Upper lobe of left lung (tissue), 6 donors: ENCODE measurements at places on chromosomes 11 and 22. TPM values are rescaled to one million over a fixed set of nuclear protein-coding genes. Genes with fewer than 3 reads are reported as not detected.

Gene SPON1
- total RNA-seq: 18.7 TPM

GRCh38 chr11:75204012-75204674 lies 36.4 kb upstream of the TPBGL start:
- DNase-seq: no peak

GRCh38 chr11:130721736-130722135 lies 194.5 kb downstream of the SNX19 start:
- DNase-seq: no peak

Gene VWCE
- total RNA-seq: 0.44 TPM

DNA sequence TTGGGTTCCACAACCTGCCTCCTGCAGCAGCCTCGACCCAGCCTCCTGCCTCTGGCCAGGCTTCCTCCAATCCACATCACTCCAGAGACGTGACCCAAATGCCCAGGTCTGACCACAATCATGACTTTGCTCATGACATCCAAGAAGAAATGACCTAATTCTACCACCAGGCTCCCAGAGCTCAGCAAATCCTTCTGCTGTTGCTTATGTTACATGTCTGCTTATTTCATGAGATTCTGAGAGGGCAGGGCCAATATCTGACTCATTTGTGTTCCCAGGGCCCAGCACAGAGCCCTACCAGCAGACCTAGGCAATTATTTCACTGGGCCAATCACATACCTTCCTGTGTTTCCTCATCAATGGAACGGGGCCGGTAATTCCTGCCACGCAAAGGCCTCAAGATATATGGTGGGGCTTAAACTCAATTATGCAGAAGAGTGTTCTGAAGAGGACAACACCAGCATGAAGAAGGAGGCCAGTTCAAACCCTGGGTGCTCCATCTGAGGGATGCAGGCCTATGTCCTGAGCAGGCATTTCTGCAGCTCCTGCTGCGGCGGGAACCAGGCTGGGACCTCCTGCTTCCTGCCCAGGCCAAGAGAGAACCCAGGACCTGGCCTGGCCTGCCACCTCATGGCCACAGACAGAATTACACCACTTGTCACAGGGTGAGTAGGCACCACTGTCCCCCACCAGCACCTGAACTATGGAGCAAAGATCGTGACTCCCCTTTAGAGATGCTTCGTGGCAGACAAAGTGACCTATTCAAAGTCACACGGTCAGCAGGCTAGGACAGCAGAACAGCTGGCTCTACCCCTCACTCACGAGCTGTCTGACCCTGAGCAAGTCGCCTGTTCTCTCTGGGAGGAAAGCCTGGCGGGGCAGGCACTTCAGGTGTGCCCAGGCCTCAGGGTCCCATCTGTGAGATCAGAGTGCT lies 5.9 kb downstream of the CENPM start:
- no peak for DNase-seq

DNA sequence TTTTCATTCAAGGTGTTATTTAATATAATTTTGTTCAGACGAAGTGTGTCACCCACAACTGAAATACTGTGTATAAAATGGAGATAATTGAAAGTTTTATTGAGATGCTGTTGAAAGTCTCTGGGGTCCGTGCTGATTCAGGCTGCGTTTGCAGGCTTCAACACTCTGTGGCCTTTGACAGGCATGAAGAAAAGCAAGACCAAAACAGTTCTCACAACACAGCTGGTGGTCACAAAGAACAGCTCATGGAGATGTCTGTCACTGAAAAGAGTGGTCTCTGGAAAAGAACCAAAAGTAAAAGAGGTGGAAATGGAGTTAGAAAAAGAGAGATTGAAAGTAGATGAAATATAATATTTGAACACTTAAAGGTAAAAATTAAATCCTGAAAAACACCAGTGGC lies 9.8 kb upstream of the MPPED2 start:
- no peak for DNase-seq

DNA sequence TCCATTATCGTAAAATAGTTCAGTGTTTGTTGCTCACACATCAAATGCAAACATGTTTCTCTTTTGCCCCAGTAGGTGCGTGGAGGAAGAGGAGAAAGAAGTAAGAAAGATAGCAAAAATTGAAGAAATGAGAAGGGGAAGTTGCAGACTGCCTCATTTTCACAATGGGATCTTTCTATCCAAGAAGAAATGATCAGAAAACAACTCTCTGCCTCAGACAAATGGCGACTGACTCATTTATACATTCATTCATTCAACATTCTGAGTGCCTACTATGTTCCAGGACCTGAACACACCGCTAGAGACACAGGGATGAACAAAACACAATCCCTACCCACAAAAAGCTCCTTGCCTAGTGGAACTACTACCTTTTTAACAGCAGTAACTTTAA lies 367 bp downstream of the HPS5 start:
- no peak for DNase-seq

DNA sequence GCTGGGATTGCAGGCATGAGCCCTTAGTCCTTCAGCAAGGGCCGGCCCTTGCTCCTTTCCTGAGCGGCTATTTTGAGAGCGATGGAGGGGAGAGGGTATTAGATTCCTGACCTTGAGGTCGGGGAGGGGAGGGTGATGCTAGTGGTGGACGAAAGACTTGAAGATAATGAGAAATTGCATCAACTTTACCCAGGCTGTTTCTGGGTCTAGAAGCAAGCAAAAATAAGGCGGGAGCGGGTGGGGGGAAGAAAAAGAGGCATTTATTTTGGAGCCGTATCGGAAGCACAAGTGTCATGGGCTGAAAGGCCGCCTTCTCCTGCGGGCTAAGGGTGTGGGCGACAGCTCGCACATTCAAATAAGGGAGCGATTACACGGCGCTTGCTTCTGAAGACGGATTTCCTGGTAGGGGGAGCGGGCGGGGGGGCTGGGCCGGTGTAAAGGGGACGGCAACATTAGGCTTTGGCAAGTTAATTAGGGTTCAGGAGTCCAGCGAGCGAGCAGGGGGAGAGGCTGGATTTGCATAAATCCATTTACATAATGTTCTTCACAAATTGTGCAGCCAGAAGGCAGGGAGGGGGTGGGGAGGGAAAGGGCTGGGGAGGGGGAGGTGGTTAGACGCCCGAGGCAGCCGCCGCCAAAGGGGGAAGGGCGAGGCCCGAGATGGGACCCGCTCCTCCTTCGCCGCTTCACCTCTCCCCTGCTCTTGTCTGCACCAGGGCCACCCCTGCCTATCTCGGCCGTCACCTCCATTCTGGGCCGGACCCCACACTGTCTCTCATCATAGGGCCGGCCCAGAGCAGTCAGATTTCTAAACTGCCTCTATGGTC lies 245.9 kb downstream of the MIAT start:
- DNase-seq: no peak

DNA sequence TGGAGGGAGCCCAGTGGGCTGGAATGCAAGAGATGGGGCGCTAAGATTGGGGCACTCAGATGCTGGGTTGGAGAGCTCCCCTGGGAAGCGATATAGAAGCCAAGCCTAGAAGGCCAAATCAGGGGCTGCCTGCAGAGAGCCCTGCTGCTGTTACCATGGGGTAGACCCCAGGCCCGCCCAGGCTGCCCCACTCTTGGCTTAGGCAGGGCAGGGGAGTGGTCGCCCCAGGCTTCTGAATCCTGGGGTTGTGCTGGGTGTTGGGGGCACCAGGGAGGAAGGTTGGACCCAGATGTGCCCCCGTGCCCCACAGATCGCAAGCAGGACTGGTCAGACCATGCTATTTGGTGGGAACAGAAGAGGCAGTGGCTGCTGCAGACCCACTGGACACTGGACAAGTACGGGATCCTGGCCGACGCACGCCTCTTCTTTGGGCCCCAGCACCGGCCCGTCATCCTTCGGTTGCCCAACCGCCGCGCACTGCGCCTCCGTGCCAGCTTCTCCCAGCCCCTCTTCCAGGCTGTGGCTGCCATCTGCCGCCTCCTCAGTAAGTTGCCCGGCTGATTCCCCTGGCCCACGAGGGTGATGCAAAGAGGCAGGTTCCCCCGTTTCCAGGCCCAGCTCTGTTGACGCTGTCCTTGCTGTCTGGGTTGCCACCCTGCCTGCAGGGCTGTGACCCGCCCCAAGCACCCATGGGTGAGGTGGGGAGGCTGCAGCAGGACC lies 3.9 kb downstream of the FERMT3 start:
- peak; percentile 71 for DNase-seq

DNA sequence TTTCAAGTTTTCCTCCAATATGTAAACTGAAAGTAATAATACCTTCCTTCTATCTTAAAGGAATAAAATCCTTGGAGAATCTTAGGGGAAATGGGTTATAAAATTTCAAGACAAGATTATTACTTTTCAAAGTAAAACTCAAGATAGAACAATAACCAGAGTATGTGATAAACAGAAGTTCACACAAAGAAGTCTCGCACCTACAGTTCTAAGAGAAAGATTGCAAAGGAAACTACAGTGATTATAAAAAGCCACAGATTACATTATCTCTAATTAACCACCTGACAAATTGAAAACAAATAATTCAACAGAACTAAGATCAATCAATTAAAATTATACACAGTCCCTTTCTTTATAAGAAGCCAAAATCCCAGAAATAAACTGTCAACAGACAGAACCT lies 34.0 kb downstream of the AMBRA1 start:
- DNase-seq: no peak

Gene AQP11
- 0.49 TPM for total RNA-seq

GRCh38 chr11:118314988-118315411 lies 10.5 kb downstream of the CD3E start:
- no peak for DNase-seq

Gene DNAJC24
- 3.2 TPM for total RNA-seq

Gene MALAT1
- total RNA-seq: 42,143 TPM

Gene ALDH3B1
- 115 TPM for total RNA-seq

GRCh38 chr11:130839981-130840666 lies 76.2 kb downstream of the SNX19 start:
- DNase-seq: no peak

DNA sequence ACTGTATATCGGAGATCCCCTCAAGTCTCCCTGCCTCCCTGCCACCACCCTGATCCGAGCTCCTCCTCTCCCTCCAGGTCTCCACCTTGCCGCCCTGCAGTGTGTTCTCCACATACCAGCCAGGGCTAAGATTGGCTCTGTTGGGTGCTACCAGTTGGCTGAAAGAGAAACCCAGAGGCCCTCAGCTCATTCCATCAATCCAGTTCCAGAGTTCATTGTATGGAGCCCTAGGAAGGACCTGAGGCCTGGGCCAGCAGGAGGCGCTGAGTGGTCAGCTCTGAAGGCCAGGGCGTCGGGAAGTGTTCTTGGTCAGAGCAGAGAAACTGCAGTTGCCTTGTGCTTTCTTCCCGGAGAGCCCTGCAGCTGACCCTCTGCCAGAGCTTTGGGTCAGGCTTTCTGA lies 2.2 kb upstream of the TOP3B start:
- no peak for DNase-seq

DNA sequence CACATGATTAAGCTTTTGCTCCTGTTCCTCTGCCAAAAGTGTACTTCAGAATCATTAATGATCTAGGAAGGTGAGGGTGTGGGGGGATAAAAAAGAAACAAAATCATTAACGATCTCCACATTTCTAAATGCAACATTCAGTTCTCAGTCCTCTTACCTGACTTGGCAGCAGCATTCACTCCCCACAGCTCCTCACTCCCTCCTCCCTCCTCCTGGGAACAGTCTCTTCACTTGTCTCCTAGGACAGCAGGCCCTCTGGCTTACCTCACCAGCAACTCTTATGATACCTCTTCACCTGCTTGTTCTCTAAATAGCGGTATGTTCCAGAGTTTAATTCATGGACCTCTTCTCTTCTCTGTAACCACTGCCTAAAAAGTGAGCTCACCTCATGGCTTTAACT lies 56.5 kb upstream of the APOA1 start:
- no peak for DNase-seq

GRCh38 chr11:4890279-4890678 lies 8.6 kb downstream of the OR51T1 start:
- DNase-seq: no peak

GRCh38 chr11:8597182-8597581 lies 3.2 kb upstream of the STK33 start:
- no peak for DNase-seq

Gene TMEM132A
- total RNA-seq: 9.3 TPM

Gene FUT4
- 7.2 TPM for total RNA-seq

Gene PARVG
- total RNA-seq: 43.2 TPM

Gene KCNQ1OT1
- total RNA-seq: 2.9 TPM

Gene LYVE1
- total RNA-seq: 17.4 TPM

DNA sequence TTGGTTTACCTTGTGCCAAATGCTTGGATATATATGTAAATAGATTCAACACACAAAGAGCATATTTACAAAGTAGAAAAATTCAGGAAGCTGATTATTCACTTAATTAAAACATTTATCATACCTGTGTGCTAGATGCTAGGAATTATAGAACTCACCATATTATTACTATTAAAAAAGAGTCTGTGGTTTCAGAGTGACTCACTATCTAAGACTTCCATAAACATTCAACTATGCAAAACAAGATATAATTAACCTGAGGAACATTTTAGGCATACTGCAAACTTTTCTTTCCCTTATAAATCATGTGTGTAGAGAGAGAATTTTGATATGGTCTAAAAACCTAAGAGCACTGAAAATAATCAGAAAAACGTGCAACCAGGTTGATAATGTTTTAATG lies 27.3 kb downstream of the CTSC start:
- DNase-seq: no peak

- DNase-seq: no peak
These were observed 298.7 kb upstream of the NCAM1 start for GRCh38 chr11:112662554-112662953.

GRCh38 chr22:38706901-38707195 lies 1.1 kb downstream of the GTPBP1 start:
- no peak for DNase-seq

GRCh38 chr11:29019960-29020683 lies 911.9 kb downstream of the METTL15 start:
- no peak for DNase-seq

DNA sequence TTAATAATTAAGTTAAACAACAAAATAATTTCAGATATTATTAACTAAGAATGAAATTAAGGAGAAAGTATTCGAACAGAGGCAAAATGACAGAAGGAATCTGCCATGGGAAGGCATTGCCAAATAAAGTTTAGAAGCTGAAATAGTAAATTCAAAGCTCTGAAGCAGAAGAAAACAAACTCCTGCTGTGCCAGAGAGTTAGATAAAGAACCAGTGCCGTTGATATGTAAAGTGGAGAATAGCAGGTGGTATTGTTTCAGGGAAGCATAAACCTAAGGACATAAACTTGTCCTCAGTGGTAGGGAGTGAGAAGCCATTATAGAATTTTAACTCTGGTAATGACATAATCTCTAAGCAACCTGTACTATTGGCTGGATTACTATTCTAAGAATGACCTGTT lies 2.7 kb upstream of the HBG2 start:
- no peak for DNase-seq

Gene KRTAP5-3
- total RNA-seq: not detected

DNA sequence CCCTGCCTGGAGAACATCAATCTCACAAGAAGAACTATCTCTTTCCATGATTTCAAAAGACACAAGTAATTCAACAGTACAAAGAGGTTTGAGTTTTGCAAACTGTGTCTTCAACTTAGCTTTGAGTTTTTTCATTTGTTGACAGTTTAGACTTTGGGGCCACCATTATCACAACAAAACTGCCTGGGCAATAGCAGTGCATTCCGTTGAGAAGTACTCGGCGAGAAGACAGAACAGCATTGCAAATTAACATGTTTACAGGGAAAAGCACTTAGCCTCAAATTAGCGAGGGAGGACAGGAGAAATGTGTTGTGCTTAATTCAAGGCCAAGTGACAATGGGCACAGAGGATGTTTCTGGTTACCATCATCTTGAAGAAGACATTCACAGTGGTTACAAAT lies 133.2 kb upstream of the MPPED2 start:
- no peak for DNase-seq

Gene ACR
- 0.71 TPM for total RNA-seq

Gene NRGN
- 70.0 TPM for total RNA-seq

Gene KRTAP5-11
- total RNA-seq: not detected
